ENCODE measurements at places on chromosomes 16 and 17. TPM values are rescaled to one million over a fixed set of nuclear protein-coding genes. Genes with fewer than 3 reads are reported as not detected.

- H3K4me1 ChIP-seq: peaks cover 18% of the 10 kb centered on the region
- DNase-seq: no peak
- H3K27ac ChIP-seq: no peak overlapping the region
Measured at GRCh38 chr17:42617956-42618431, 8.5 kb downstream of the TUBG1 start.

DNA sequence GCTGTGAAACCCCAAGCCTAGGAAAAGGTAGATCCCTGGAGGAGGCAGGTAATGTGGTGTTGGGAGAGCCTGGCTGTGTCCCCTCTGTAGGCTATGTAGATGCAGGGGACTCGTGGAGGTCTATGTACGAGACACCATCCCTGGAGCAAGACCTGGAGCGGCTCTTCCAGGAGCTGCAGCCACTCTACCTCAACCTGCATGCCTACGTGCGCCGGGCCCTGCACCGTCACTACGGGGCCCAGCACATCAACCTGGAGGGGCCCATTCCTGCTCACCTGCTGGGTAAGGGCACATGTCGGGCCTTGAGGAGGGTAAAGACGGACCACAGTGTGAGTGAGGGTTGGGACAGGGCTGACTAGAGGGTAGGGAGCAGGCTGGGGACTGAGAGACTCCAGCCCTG, 12.0 kb downstream of the ACE start:
- H3K27ac ChIP-seq: no peak overlapping the region
- no peaks in the 10 kb centered on the region for H3K36me3 ChIP-seq
- H3K4me1 ChIP-seq: no peaks in the 10 kb centered on the region
- no peaks in the 10 kb centered on the region for H3K27me3 ChIP-seq
- no peak for DNase-seq

GRCh38 chr17:35708149-35708548, 23.3 kb upstream of the RASL10B start:
- peaks cover 22% of the 10 kb centered on the region for H3K4me1 ChIP-seq
- peaks cover 32% of the 10 kb centered on the region for H3K36me3 ChIP-seq
- H3K4me3 ChIP-seq: no peak overlapping the region
- H3K27ac ChIP-seq: peak overlapping the region; percentile 17

DNA sequence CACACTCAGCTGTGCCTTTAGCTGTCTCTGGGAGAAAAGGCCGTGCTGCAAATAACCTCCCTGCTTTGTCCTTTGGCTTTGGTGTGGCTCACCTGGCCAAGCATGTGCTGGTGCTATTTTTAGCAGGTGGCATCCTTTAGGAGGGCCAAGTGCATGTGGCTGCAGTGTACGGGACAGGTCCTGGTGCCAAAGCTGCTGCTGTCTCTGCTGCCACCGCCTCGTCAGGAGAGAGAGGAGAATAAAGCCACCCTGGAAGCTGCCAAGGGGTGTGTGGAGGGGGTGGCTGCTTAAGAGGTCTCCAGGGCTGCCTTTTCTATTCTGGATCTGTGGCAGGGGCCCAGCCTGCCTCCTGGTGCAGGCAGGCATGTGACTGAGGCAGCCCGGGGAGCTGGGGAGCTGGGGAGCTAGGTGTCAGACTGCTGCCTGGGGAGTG, 6.2 kb downstream of the AKAP1 start:
- H3K36me3 ChIP-seq: no peaks in the 10 kb centered on the region
- peaks cover 3% of the 10 kb centered on the region for H3K27me3 ChIP-seq
- no peak overlapping the region for H3K27ac ChIP-seq
- DNase-seq: no peak
- H3K4me1 ChIP-seq: peaks cover 10% of the 10 kb centered on the region

DNA sequence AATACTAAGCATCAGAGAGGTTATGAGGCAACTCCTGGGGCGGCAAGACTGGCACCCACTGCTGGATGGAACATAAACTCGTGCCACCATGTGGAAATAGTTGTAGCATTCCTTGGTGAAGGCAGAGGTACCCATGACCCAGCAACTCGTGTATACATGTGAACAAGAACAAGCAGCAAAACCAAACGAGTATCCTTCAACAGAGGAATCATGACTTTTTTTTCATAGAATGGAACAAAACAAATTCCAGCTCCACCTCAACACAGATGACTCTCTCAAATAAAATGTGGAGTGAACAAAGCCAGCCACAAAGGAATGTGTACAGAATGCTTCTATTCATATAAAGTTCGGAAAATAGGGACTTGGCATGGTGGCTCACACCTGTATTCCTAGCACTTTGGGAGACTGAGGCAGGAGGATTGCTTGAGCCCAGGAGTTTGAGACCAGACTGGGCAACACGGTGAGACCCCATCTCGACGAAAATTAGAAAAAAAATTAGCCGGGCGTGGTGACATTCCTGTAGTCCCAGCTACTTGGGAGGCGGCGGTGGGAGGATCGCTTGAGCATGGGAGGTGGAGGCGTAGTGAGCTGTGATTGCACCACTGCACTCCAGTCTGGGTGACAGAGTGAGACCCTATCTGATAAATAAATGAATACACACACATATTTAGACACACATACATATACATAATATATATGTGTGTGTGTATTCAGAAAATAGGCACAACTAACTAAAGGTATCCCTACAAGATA, 35.3 kb downstream of the B9D1 start:
- no peak overlapping the region for H3K27ac ChIP-seq
- H3K27me3 ChIP-seq: peaks cover under 1% of the 10 kb centered on the region
- no peaks in the 10 kb centered on the region for H3K36me3 ChIP-seq
- DNase-seq: no peak
- no peaks in the 10 kb centered on the region for H3K4me1 ChIP-seq

- no peaks in the 10 kb centered on the region for H3K27me3 ChIP-seq
- no peaks in the 10 kb centered on the region for H3K36me3 ChIP-seq
- H3K27ac ChIP-seq: peak overlapping the region; percentile 74
- peak; percentile 75 for DNase-seq
- peaks cover 50% of the 10 kb centered on the region for H3K4me1 ChIP-seq
Measured at GRCh38 chr17:38870259-38871165, 654 bp downstream of the LASP1 start.

GRCh38 chr16:637081-638018, 1.2 kb upstream of the METTL26 start:
- peaks cover 45% of the 10 kb centered on the region for H3K4me1 ChIP-seq
- H3K27ac ChIP-seq: no peak overlapping the region
- no peaks in the 10 kb centered on the region for H3K27me3 ChIP-seq
- peaks cover 3% of the 10 kb centered on the region for H3K36me3 ChIP-seq
- H3K4me3 ChIP-seq: peak overlapping the region; percentile 84

- DNase-seq: no peak
- H3K27ac ChIP-seq: no peak overlapping the region
- no peaks in the 10 kb centered on the region for H3K36me3 ChIP-seq
- H3K4me3 ChIP-seq: no peak overlapping the region
Measured at GRCh38 chr16:55367301-55367811, 43.4 kb downstream of the IRX6 start.

- H3K4me1 ChIP-seq: no peaks in the 10 kb centered on the region
- DNase-seq: no peak
- no peaks in the 10 kb centered on the region for H3K27me3 ChIP-seq
- no peaks in the 10 kb centered on the region for H3K36me3 ChIP-seq
- no peak overlapping the region for H3K27ac ChIP-seq
- no peak overlapping the region for H3K4me3 ChIP-seq
Measured at GRCh38 chr16:51818342-51818944, 667.4 kb upstream of the SALL1 start.

- no peaks in the 10 kb centered on the region for H3K27me3 ChIP-seq
- no peak overlapping the region for H3K27ac ChIP-seq
- DNase-seq: no peak
- no peaks in the 10 kb centered on the region for H3K36me3 ChIP-seq
- no peak overlapping the region for H3K4me3 ChIP-seq
- no peaks in the 10 kb centered on the region for H3K4me1 ChIP-seq
Measured at GRCh38 chr17:964876-965275, 14.7 kb downstream of the NXN start.

DNA sequence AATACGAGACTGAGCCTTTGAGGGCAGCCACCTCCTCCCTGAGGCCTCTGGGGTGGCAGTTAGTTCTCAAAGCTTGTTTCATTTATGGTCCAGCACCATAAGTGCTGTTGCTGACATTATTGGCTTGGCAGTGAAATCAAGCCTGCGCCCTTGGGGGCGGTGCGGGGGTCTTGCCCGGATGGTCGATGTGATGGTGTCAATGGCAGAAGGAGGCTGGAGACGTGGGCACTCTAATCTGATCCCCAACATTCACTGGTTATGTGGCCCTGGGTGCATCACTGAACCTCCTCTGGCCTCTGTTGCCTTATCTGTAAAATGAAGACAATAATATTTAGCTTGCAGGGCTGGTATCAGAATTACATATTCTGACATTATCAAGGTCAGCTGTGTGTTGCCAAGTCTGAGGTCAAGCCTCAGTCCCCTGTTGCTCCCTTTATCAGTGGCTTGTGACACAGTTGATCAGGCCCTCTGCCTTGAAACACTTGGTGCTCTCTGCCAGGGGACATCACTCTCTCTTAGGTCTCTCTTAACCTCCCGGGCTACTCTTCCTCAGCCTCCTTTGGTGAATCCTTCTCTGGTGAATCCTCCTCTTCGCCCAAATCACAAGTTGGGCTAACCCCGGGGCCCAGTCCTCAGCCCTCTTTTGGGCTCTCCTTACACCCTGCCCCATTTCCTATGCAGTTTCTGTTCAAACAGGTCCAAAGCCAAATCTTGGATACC, 11.8 kb upstream of the TMEM220 start:
- H3K4me1 ChIP-seq: peaks cover 3% of the 10 kb centered on the region
- no peak for DNase-seq
- H3K36me3 ChIP-seq: no peaks in the 10 kb centered on the region

DNA sequence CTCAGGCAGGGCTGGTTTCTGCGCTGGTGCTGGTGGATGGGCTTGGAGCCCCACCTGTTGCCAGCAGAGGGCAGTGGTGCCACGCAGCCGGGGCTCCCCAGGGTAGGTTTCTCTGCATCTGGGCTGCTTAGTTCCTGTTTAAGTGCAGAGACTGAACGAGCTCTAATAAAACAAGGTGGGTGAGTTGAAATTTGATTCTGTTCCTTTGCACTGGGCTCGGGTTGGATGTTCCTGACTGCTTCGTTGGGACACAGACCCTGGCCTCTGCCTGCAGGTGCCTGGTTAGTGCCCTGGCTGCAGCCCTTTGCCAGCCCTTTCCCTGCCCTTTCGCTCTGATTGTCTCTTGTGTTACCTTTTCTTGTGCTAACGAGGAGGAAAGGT, 30.0 kb downstream of the TBCD start:
- no peaks in the 10 kb centered on the region for H3K27me3 ChIP-seq
- peaks cover 13% of the 10 kb centered on the region for H3K4me1 ChIP-seq
- H3K4me3 ChIP-seq: no peak overlapping the region
- peaks cover 2% of the 10 kb centered on the region for H3K36me3 ChIP-seq

GRCh38 chr17:37462492-37462891, 27.2 kb upstream of the DUSP14 start:
- DNase-seq: no peak
- no peaks in the 10 kb centered on the region for H3K4me1 ChIP-seq
- no peak overlapping the region for H3K4me3 ChIP-seq
- H3K36me3 ChIP-seq: peaks cover 26% of the 10 kb centered on the region

Gene CLEC18B
- 1.6 TPM for total RNA-seq

Gene OR3A3
- not detected for total RNA-seq

All from B cell (primary cell).